Sciatic nerve (tissue), 2 donors: ENCODE measurements at places on chromosomes 1 and 21. TPM values are rescaled to one million over a fixed set of nuclear protein-coding genes. Genes with fewer than 3 reads are reported as not detected.

- DNase-seq, result no peak
These were observed 37.7 kb downstream of the SYF2 start for GRCh38 chr1:25194572-25195020.

DNA sequence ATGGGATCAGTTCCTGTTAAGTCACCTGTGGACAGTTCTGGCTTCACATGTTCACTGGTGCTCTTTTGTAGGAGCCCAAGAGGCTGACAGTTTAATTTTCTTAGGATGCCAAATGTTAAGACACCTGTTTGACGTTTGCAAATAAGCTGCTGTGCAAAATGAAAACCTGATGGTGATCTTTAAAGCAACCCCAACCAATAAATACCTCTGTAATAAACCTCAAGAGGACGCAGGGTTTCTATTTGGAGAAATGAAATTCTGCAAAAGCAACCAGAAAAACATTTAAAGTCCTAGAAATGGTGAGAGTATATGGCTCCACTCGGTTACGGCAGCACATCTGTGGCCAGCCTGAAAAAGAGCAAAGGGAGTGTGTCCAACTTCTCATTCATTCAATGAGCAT, 5.7 kb upstream of the RHEX start:
- no peak for DNase-seq

- no peak for DNase-seq
These were observed 34.4 kb upstream of the ID3 start for GRCh38 chr1:23593556-23594148.

DNA sequence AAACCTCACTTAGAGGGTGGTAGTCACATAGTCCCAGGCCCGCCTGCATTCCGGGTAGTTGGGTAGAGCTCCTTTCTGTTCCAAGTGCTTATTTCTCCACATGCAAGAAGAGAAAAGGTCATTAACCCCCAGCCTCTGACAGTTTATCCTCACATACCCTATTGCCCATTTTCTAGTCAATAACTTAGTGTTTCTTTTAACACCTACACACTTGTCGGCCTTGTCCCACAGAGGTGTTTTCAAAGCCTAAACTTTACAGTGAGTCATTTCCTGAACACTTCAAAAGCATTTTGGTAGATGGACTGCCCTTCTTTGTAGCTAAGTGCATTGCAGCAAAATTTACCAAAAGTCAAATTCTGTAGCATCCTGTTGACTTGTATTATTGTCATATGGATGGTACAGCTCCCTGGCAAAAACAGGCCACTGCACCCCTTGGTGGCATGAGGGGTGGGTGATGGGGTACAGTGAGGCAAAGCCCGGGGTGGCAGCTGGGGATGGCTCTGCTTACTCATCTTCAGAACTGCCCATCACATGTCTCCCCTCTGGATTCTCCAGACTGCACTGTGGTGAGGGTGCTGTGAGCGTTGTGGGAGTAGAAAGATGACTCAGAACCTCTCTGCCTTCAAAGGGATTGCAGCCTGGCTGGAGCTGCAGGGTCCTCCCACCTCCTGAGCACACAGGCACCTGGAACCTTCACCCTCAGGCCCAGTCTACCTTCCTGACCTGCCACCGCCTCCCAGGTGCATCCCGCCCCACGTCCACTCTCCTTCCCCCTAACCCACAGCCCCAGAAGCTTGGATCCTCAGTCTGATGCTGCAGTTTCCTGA, 45.8 kb upstream of the DMRTB1 start:
- no peak for DNase-seq

DNA sequence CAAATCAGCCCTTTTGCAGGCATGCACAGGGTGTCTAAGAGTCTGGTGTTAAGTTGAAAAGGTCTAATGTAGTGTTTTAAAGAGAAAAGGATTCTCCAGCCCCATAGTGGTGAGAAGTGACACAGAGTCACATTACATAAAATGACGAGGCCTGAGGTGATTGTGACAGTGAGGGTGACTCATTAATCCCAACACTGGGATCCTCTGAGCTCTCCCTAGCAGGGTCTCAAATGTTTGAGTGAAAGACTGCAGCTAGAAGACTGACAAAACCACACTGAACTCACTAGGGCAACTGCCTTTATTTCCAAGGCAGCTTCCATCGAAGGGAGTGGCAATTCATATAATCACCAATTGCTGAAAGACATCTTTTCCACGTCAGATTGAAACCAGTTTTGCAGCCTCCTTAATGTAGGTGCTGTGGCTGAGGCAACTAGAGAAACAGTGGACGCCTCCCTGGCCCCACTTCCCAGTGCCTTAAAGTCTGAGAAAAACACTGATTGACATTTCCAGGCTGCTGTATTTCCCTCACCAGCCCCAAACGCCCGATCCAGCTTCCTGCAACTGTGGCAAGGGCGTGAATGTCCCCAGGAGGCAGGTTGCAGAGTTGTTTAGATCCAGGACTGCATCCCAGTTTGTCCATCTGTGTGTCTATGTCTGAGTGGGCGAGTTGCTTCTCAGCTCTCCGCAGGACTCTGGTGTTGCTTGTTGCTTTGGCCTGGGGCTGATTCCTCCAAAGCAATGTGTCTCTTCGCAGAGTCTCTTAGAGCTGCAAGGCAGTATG, 81.4 kb downstream of the RUNX1 start:
- DNase-seq, result no peak

GRCh38 chr1:150963321-150964163, 11.1 kb downstream of the CERS2 start:
- no peak for DNase-seq

DNA sequence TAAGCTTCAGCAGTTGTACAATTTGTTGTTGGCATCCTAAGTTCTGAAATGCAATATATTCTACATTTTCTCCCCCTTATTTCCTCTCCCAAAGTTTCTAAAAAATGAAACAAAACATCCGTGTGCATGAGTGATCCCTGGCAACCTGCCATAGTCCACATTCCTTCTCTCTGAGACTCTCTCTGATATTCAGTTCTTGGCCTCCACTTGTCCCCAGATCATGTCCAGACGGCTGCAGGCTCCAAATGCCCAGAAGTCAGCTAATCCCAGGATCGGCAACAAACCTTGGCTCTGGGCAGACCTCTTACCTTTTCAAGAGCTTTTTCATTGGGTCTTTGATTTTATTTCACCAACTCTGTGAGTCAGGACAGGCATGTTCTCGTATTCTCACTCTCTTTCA, 187.8 kb downstream of the ETS2 start:
- DNase-seq, result peak; percentile 78

- DNase-seq, result no peak
These were observed 74.9 kb upstream of the BCL10 start for GRCh38 chr1:85351202-85351828.

GRCh38 chr1:41383094-41383852, 22.0 kb downstream of the FOXO6 start:
- no peak for DNase-seq

DNA sequence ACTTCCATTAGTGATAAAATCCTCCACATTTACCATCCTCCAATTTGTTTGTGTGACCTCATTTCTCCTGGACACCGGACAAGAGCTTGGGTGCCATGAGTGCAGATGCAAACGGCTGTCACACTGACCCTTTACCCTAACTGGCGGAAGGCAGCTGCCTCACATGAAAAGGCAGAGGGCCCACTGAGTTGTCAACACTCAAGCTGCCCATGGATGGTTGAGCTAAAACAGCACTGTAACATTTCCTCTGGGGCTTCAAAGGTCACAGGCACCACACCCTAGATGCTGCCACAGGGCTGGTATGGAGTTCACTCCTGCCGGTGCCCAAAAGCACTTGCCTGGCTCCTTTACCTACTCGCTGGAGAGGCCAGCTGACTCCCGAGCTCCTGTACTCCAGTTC, 653.4 kb downstream of the KCNT2 start:
- no peak for DNase-seq

- peak; percentile 53 for DNase-seq
These were observed 1.5 kb downstream of the CACHD1 start for GRCh38 chr1:64471218-64472039.

TDRD10 gene
- 11.7 TPM for total RNA-seq

NAXE gene
- 47.3 TPM for total RNA-seq

SERTAD4 gene
- 9.5 TPM for total RNA-seq

ASPM gene
- total RNA-seq, result 0.45 TPM
